ENCODE measurements at places on chromosomes 11 and 22.

- no peak for DNase-seq
These were observed 100.8 kb upstream of the TTC12 start for GRCh38 chr11:113213549-113213948.

DNA sequence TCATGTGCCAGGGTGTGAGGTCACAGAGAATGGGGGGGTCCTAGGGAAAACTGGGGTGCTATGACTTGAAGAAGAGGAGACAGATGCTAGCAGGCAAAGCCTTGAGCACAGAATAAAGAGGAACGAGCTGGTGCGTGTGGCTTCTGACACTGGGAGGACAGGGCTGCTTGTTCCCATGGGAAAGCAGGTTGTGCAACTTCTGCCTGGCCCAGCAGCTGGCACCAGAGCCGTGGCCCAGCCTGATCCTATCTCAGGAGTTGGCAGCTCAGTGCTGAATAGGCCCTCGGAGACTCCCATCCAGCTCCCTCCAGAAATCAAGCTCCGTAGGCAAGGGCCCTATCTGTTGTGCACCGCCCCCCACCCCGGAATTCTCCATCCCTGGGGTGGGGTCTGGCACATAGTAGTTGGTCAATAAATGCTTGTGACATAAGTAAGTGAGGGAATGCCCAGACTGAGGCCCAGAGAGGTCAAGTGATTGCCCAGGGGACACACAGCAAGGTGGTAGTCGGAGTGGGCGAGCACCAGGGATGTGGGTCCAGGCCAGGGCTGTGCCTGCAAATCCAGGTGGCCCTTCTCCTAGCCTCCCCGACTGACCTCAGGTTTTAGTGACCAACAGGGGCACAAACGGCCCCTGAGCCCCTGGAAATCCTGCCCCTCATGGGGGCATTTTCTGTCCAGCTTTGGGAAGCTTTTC lies 19.5 kb upstream of the FADD start:
- DNase-seq, result no peak

DNA sequence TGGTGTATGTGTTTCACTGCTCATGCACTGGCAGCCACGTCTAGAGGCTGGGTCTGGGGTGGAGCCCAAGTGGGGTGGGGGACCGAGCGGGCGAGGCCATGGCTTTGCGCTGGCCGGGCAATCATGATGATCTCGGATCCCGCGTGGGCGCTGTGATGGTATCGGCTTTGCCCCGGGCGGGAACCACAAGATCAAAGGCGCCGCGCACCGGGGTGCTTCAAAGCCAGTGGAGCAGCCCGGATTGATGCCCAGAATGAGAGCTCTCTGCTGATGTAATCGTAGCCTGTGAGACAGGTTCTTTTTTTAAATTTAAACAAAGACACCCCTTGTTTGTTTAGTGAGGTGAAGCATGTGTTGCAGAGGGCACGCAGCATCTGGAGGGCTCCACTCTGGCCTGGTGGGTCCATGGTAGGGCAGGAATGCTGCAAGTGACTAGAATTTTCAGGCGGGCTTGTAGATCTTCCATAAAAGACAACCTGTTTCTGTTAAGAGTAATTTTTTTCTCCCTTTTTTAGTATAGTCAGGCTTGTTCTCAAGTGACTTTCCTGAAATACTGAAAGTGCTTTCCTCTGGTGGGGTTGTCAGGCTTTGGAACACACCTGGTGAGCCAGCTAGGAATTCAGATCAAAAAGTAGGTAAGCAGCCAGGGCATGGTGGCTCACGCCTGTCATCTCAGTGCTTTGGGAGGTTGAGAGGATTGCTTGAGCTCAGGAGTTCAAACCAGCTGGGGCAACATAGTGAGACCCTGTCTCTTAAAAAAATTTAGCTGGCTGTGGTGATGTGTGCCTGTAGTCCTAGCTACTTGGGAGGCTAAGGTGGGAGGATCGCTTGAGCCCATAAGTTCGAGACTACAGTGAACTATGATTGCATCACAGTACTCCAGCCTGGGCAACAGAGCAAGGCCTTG lies 40.7 kb downstream of the ZNRF3 start:
- DNase-seq, result no peak

- DNase-seq, result no peak
These were observed 17.7 kb downstream of the RBFOX2 start for GRCh38 chr22:36010882-36011281.

- DNase-seq, result no peak
These were observed 18.2 kb downstream of the PVALB start for GRCh38 chr22:36798674-36799066.

DNA sequence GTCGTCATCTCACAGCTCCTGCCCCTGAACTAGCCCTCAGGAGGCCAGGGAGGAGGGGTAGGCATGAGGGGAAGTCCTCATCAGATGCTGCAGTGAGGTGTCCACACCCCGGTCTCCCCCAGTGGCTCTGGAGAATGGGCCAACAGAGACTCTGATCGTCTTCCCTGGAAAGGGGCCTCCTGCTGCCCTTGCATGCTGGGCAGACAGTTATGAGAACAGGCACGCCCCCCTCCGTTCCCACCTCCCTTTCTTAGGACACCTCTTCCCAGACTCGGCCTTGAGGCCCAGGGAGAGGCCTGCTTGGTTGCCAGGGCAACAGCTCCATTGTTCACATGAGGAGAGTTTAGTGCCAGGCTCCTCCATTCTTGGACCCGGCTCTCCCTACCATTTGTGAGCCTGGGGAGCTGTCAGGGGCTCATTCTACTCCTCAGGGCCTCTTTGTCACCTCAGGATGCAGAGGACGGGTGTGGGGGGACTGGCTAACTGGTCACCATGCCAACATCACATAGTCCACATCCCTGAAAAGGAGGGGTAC lies 157.7 kb downstream of the TTC17 start:
- DNase-seq, result no peak

DNA sequence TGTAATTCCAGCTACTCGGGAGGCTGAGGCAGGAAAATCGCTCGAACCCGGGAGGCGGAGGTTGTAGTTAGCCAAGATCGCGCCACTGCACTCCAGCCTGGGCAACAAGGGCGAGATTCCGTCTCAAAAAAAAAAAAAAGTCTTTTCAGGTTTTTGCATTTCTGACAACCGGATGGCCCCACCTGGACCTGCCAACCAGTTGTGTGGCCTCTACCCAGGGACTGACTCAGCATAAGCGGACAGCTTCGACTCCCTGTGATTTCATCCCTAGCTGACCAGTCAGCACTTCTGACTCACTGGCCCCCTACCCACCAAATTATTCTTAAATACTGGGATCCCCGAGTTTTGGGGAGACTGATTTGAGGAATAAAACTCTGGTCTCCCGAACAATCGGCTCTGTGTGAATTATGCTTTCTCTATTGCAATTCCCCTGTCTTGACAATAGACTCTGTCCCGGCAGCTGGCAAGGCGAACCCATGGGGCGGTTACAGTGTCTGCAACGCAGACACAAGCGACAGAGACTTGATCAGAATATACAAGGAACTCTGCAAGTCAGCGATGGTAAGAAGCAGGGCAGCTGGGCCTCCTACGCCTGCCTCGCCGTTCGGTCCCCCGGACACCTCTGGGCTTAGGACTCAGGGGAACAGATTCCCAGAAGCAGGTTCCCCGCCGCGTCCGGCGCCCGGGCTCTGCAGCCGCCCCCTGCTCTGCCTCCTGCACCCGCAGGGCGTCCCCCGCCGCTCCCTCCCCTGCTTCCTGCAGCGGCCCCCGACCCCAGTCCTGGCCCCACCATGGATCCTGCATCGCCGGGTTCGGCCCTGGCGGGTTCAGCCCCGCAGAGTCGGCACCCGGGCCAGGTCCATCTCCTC lies 741 bp upstream of the TALDO1 start:
- no peak for DNase-seq

DNA sequence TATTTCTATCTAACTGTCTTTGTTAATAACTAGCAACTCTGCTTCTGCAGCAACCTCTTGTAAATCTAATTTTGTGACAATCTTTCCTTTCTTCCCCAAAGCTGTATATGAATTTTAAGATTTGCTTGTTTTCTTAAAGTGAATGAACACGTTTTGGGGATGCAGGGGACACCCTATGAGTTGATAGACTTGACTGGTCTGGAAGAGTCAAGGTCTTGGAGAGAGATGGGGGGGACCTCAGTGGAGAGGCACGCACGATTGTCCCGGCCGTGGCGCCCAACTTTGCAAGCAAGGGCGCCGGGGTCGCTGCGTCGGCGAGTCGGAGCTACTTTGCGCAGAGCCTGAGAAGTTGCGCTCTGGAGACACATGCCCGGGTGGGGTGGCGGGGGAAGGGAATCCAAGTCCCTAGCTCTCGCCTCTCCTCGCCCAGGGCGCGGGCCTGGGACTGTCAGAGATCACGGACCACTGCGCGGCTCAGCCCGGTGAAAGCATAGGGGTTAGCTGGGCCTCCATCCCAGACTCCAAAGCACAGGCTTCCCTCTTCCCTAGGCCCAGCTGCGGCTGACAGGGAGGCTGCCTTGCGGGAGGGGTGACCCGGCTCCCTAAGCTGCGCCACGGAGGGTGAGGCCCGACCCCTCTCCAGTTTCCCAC lies 854 bp downstream of the ABCC8 start:
- DNase-seq, result no peak

GRCh38 chr11:15742626-15743519 lies 613.5 kb downstream of the SOX6 start:
- DNase-seq, result no peak

- no peak for DNase-seq
These were observed 69.0 kb upstream of the SLC22A12 start for GRCh38 chr11:64522036-64522435.

DNA sequence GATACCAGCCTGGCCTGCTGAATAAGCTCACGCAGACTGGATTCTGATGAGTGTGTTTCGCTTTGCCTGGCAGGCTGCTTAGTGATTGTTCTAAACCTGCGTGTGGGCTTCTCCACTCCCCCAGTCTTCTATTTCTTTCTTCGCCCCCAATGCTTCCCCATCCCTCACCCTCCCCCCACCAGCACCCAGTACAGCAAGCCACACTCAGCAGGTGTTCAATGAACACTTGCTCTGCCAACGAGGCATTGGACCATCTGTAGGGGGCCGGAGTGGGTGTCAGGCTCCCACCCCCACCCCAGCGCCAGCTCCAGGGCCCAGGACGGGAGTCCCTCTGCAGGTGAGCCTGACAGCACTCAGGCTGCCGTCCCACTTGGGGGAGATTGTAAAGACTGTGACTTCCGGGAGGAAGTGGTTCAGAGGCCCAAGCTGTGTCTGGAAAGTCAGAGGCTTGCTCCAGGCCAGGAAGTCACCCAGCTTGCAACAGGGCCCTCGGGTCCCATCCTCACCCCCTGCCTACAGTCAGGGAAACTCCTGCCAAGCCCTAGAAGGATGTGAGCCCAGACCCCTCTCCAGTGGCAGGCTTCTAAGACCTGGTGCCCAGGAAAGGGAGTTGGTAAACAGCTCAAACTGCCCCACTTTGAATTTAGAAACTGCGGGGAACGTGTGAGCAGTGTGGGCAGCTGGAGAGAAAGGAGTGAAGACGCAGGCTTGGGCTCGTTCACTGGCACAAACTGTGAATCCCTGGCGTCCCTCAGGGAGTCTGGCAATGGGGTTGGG lies 66.3 kb upstream of the PRDM11 start:
- no peak for DNase-seq

GRCh38 chr11:130727157-130728119 lies 188.8 kb downstream of the SNX19 start:
- DNase-seq, result no peak

DNA sequence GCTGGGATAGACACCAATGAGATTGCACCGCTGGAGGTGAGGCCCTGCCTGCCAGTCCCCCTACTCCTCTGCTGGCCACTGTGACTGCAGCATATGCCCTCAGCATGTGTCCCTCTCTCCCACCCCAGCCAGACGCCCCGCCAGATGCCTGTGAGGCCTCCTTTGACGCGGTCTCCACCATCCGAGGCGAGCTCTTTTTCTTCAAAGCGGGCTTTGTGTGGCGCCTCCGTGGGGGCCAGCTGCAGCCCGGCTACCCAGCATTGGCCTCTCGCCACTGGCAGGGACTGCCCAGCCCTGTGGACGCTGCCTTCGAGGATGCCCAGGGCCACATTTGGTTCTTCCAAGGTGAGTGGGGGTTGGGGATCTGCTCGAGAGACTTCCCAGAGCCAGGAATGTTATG lies 5.7 kb upstream of the SMARCB1 start:
- DNase-seq, result no peak

- no peak for DNase-seq
These were observed 18.8 kb downstream of the TMEM218 start for GRCh38 chr11:125092669-125093068.

GRCh38 chr11:114219559-114220349 lies 76.4 kb upstream of the NNMT start:
- DNase-seq, result peak; percentile 63

DNA sequence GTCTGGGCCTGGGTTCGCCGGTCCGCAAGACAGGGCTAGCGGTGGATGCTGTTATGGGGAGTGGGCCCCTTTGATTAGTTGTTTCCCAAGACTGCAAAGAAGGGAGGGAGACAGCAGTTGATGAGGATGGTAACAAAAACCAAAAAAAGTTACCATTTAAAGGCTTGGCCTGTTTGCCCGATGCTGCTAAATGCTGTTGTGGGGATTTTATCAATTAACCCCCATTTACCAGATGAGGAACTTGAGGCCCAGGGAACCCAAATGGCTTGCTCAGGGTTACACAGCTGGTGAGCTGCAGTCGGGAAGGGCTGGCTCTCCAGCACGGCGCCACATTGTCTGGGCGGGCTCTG lies 3.4 kb downstream of the TRPT1 start:
- no peak for DNase-seq

- DNase-seq, result no peak
These were observed 23.8 kb downstream of the CD44 start for GRCh38 chr11:35162745-35163144.

DNA sequence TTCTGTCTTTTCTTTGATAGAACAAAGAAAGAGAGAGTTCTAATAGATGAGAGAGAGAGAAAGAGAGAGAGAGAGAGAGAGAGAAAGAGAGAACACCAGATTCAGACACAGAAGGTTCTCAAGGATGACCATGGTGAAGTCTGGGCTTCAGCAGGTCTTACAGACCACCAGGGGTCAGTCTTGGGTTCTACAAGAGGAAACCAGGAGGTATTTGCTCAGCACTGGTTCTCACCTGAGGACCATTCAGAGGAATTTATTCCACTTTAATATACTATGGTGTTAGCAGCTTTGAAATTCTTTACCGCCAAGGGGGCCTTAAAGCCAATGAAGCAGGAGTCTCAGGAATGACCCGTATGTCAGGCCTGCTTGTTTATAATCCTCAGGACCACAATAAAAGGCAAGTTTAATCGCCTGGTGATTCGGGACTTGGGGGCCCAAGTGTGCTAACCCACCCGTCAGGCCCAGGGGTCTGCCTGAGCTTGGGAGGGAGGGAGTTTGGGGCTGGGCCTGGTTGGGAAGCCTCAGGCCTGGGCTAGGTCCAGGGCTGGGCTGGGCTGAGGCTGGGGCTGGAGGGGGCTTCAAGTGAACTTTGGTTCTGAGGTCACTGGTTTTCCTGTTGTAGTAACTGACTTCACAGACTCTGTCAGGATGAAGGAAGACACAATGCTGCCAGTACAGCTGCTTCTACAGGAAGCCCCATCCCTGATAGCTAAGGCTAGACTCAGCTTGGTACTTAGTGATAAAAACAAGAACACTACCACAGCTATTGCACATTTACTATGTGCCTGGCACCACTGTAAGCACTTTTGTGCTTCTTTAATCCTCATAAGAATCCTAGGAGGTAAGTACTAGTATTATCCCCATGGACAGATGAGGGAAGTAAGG lies 179.2 kb upstream of the ZBED5 start:
- DNase-seq, result peak; percentile 31
